Nephron progenitor cell (in vitro differentiated cells): ENCODE measurements at places on chromosomes 3 and 15.

DNA sequence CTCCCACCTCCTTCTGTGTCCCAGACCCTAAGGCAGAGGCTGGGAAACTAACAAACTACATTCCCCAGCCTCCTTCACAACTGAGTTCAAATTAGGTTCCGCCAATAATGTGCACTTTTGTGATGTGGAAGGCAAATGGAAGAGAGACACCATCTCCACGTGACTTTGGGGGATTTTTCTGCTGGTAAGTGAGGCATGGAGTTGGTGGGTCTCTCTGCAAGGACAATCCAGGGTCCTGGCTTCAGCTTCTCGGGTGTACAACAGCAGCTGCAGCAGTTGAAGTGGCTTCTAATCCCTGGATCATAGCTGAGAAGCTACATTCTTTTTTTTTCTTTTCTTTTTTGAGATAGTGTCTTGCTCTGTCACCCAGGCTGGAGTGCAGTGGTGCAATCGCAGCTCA, 58.9 kb upstream of the GATA2 start:
- no peak for DNase-seq

GRCh38 chr3:153315781-153316180, 153.8 kb downstream of the RAP2B start:
- DNase-seq = no peak

- no peak for DNase-seq
Observed at GRCh38 chr3:52859686-52860423, 25.0 kb upstream of the MUSTN1 start.

- DNase-seq = no peak
Observed at GRCh38 chr3:141291559-141292355, 60.1 kb downstream of the PXYLP1 start.

DNA sequence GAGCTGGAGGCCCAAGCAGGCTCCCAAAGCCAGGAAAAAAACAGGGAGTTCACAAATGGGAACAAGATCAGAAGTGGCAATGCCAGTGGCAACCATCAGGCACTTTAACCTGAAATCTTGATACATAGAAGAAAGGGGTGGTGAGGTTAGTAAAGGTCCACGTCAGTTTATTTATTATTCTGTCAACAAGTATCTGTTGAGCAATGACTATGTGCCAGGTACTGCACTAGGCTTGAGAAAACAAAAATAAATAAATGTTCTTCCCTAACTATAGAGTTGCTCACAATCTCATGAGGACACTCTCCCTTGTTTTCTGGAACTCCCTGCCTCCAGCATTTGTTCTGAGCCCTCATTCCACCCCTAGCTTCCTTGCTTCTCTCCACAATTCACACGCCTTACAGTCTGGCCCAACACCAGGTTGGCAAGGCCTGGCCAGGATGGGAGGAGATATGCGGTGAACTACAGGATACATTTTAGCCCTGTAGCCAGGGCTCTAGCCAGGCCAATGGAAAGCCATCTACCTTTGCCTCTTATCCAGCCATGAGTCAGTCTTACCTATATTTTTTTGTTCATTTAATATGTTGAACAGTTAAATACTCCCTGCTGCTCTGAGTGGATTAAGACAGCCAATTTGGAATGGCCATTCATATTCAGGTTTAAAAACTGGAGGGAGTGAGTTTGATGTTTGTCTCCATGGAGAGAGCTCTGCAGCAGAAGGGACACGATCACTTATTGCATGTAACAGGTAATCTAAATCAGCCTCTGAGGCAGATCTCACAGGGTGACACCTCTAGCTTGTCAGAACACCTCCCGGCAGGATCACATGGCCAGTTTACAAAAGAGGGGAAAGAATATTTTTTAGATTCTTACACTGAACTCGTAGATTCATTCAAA, 161.9 kb upstream of the ATP11B start:
- DNase-seq = no peak

GRCh38 chr3:127408022-127408683, 120.3 kb upstream of the PRR20G start:
- no peak for DNase-seq

DNA sequence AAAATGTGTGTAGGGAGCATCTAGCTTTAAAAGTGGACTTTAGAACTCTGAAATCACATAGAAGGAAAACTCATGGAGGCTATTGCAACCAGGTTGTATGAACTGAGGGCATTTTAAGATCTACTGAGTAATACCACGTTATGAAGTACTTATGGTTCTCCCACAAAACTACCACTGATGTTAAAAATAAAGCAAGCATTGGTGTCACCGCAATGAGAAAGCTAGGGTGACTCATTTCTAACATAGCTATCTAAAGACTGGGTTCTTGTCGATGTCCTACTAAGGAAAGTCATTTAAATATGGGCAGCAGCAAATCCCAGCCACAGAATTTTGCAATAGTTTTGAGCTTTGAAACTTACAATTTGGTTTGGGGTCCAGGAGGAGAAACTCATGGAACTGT, 584.8 kb downstream of the DIPK2A start:
- no peak for DNase-seq

- no peak for DNase-seq
Observed at GRCh38 chr3:13549623-13550422, 898 bp downstream of the FBLN2 start.

DNA sequence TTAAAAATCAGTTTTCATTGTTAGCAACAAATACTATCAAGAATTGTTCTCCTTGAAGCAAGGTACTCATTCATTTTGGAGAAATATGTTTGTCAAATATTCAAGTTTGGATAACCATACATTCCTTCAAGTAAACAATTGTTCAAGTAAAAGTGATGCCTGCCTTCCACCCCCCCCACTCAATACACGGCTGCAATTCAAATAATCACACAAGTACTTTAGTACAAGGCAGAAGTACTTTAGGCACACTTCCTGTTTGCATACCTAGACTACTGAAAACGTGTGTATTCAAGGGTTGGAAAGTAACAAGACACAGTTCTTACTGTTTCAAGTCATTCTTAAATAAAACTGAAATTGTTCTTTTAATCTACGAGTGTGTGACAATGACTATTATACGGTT, 45.4 kb downstream of the TJP1 start:
- no peak for DNase-seq

DNA sequence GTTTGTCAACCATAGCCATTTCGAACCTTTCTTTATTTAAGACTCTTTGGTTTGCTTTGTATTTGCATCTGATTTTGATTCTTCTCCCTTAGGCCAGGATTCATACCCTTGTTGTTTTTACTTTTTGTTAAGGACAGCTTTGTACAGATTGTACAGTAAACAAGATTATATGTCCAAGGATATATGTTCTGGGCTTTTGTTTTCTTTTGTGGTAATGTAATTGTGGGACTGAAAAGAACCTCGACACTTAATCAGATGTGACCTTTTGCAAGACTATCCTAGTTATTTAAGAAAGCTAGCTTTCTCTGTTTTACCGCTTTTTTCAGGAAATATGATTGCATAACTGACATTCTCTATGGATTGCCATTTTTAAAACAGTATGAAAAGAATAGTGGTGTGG, 67.0 kb upstream of the SAMMSON start:
- no peak for DNase-seq

DNA sequence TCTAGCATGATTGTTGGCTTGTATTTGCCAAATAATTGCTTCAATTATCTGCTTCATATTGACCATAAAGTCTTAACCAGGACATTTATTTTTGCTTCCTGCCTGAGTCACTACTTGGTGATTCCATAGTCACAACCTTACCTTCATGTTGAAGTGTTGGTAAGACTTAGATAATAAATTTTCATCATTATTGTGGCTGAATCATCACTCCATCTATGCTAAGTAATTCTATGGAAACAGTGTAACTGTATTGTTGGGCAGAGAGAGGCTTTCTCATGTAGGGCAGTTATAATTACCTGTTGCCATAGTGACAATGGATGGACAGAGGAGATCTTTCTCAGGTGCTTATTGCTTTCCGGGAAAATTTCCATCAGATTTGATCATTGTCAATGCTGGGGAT, 330.7 kb upstream of the LRRC3B start:
- no peak for DNase-seq

GRCh38 chr3:110971010-110971601, 100.5 kb upstream of the NECTIN3 start:
- no peak for DNase-seq

- no peak for DNase-seq
Observed at GRCh38 chr3:130932979-130933378, 39.1 kb downstream of the ATP2C1 start.

GRCh38 chr3:176780766-176781165, 416.5 kb downstream of the TBL1XR1 start:
- DNase-seq = no peak

- peak; percentile 91 for DNase-seq
Observed at GRCh38 chr3:9946112-9947024, 5.8 kb downstream of the PRRT3 start.

DNA sequence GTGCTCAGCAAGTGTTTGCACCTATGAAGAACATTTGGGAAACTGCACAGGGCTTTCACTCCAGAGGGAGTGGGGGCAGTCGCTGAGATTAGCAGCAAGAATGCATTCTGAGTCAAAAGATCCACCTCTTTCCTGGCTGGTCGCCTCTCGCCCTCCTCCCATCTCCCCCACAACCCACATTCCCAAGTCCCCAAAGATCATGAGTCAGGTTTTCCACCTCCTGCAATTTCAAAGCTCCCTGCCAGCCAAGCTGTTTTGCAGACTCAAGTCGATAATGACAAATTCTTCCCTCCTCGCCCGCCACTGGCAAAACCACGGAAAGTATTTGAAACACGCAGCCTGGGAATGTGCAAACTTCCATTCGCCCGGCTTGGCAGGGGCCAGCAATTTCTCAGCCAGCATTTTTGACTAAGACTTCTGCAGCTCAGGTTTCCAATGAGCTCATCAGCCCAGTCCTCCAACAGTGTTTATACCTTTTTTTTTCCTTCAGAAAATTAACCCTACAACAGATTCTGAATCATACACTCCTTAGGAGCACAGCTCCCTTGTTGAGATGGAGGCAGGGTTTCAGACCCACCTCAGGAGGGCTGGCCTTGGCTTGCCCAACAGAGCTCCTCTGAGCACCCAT, 181.4 kb downstream of the SMAD6 start:
- DNase-seq = peak; percentile 45

DNA sequence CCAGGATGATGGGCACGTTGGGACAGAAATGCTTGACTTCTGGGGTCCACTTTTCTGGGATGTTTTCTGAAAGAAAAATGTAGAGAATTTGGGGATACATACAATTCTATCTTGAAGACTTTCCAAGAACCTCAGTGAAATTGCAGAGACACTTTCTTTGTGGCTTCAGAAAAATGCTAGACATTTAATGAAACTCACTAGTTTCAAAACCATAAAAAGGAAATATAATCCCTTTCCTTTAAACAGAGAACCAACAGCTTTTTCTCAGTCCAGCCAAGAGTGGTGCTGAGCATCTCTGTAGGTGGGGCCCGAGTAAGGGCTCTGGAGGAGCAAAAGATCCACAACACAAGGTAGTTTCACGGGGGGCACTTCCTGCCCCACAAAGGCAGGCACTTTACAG, 4.4 kb upstream of the GPX1 start:
- no peak for DNase-seq

DNA sequence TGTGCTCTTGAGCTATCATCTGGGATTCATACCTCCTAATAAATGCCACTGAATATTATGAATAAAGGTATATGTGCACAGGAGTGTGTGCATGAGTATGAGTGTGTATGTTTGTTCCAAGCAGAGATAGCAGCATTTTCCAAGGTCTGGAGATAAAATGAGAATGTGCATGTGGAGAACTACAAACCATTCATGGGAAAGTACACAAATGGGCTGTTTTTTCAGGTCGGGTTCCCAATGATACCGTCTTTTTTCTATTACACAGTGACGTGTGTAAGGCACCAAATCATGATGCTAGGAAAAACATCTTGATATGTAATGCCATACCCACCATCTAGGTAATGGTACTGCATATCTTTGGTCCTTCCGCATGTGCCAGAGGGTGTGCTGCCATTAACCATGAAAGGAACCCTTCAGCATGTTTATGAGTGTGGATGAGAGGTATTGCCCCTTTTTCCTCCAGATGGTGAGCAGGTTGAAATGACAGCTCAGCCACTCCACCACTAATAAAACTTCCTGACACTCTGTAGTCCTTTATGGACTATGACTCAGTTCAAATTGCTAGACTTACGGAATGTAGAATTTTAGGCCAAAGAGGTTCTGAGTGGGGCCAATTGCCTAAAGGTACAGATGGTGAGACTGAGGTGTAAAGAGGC, 36.4 kb upstream of the COPB2 start:
- no peak for DNase-seq

DNA sequence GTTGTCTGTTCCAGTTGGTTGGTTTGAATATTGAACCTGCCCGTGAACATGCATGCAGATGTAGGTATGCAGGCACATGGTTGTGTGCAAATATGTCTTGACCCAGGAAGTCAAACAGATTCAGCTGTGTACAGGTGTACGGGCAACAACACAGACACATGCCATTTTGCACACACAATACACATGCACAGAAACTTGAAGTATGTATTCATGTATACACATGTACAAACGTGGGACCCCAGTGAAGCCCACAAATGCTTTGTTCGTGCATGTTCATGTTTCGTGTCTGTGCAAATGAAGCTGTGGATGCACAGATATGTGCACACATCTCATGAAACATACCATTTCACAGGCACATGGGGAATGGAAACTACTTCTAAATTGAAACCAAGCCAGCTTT, 30.7 kb downstream of the IDH3A start:
- no peak for DNase-seq

DNA sequence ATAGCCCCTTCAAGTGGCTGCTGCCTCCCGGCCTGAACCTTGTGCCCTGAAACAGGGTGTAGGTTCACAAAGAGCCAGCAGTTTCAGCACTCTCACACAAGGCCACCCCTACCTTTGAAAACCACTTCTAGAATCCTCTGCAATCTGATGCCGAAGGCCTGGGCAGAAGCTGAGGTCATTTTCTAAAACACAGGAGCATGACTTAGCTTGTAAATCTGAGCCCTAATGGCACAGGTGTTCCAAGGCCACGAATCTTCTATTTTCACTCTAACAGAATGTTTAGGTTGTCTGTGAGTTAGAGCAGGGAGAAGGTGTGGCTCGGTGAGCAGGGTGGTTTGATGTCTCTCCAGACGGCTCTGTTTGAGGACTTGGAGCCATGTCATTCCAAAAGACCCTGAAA, 62.3 kb downstream of the SYNM start:
- no peak for DNase-seq

GRCh38 chr3:190380184-190380583, 7.8 kb upstream of the CLDN16 start:
- DNase-seq = no peak

GRCh38 chr3:53167418-53168174, 6.6 kb downstream of the PRKCD start:
- no peak for DNase-seq

GRCh38 chr3:24548278-24548677, 53.6 kb upstream of the THRB start:
- no peak for DNase-seq

- no peak for DNase-seq
Observed at GRCh38 chr3:58963928-58964503, 85.8 kb downstream of the CFAP20DC start.

GRCh38 chr3:138119423-138119766, 4.0 kb upstream of the DZIP1L start:
- DNase-seq = no peak
